ENCODE measurements at places on chromosomes 6 and 20. TPM values are rescaled to one million over a fixed set of nuclear protein-coding genes. Genes with fewer than 3 reads are reported as not detected.

USP49 gene
- 5.7 TPM for total RNA-seq

DNA sequence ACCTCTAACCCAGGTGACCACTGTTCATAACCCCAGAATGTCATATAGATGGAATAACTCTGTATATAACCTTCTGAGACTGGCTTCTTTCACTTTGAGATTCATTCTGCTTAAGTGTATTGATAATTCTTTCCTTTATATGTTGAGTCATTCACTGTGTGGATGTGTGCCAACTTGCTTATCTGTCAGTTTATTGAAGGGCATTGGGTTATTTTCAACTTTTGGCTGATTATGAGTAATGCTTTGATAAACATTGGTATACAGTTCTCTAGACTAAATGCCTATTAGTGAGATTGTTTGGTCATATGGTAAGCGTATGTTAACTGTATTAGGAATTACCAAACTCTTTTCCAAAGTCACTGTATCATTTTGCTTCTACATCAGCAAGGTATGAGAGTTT, 453.4 kb upstream of the SPTLC3 start:
- DNase-seq, result no peak

- DNase-seq, result no peak
These were observed 50.0 kb downstream of the SCAF8 start for GRCh38 chr6:154783229-154783628.

EPHA7 gene
- total RNA-seq, result not detected

PRICKLE4 gene
- not detected for total RNA-seq

PEX7 gene
- 6.0 TPM for total RNA-seq

IL17A gene
- total RNA-seq, result not detected

DNA sequence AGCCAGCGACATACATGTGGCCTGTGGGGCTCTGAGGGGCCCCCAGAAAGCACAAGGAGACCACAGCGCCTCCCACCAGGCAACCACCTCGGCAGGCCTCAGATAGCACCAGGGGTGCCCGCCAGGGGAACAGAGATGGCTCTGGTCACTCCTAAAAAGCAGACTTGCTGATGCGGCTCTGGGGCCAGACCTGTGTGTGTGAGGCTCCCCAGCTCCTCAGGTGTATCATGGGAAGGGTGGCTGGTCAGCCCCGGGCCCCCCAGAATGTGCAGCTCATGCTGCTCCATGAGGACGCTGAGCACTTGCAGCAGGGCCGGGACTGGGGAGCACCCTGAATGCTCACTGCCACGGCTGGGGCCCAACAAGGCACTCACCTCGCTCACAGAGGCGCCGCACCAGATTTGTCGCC, 60.2 kb downstream of the PYGB start:
- no peak for DNase-seq

SOX18 gene
- total RNA-seq, result not detected

DNA sequence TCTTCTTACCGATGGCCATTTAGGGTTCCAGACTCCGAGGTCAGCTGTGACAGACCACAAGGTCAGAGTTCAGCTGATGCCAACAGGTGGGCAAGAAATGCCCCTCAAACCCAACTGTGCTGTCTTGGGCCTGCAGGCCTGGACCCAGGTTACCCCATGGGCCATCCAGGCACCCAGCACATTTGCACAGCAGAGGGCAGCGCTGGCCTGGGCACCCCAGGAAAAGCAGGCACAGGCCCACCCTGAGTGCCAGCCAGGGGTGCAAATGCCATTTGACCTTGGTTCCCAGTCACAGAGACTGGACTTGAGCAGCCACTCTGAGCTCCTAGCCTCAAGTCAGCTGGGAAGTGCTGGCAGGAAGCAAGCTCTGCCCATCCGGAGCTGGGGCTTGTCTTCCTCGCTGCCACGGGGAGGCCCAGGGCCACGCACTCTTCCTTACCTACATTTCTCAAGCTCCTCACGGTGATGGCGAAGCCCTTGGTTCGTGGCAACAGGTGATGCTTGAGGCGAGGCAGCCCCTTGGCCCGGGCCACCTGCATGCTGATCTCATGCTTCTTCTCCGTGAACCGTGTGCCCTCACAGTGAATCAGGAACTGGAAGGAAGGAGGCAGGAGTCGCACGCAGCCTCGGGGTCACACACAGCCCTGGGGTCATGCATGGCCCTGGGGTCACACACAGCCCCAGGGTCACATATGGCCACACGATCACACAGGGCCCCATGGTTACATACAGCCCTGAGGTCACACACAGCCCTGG, 120.8 kb downstream of the AGPAT4 start:
- DNase-seq, result peak; percentile 23

DNA sequence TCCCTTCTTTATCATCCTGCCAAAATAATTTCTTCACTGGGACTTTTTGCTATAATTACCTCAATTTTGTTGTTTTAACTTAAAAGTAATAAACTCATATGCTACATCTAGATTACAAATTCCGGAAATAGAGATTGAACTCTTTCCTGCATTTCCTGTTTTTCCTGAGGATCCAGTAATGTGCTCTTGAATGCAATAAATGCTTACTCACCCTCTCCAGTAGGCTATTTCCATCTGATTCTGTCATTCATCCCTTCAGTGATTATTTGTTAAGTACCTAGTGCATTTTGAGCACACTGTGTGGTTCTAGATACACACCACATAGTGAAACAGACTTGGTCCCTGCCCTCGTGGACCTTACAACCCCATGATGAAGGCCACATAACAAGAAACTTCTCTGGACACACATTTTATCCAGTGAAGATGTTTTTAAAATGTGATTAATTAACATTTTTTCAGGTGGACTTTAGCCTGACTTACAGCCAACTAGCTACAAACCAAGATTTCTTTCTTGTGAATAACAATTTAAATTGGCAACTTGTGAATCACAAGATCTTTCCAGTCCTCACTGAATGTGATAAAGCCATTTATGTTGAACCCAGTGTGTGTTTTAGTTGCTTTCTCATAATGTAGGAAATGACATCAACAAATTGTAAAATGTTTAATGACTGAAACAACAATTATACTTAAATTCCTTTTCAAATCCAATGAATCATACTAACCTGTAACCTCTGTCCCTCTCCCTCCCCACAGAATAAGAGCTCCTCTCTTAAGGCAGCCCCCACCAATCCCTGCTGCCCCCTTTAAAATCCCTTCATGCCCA, 272.3 kb downstream of the KHDC1L start:
- DNase-seq, result no peak

DNA sequence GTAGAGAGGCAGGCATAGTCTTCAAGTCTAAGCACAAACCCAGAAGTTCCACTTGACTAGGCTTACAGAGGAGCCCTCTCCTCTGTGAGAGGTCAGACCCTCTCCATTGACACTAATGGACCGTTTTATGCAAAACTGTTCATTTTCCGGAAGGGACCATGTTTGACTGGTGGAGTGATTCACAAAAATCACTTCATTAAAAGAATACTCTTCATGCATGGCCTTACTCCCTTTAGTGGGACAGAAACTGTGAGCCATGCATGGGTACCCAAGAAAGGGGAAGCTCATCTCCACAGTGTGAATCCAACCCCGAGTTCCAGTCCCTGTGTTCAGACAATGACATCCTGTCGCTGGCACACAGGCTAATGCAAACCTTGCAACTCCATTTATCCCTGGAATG, 63.2 kb downstream of the OLIG3 start:
- DNase-seq, result no peak

IP6K3 gene
- total RNA-seq, result not detected

- no peak for DNase-seq
These were observed 74.1 kb downstream of the CDKAL1 start for GRCh38 chr6:20608356-20608755.

Measured in activated CD8-positive, alpha-beta T cell treated with anti-CD3 and anti-CD28 coated beads for 36 hours (primary cell).